Nephron progenitor cell (in vitro differentiated cells): ENCODE measurements at places on chromosomes 5 and 9.

- no peak for DNase-seq
- H3K27me3 ChIP-seq, result peaks cover 7% of the 10 kb centered on the region
- H3K4me3 ChIP-seq, result no peak overlapping the region
- no peaks in the 10 kb centered on the region for H3K4me1 ChIP-seq
Observed at GRCh38 chr5:9249231-9249630, 296.6 kb downstream of the SEMA5A start.

DNA sequence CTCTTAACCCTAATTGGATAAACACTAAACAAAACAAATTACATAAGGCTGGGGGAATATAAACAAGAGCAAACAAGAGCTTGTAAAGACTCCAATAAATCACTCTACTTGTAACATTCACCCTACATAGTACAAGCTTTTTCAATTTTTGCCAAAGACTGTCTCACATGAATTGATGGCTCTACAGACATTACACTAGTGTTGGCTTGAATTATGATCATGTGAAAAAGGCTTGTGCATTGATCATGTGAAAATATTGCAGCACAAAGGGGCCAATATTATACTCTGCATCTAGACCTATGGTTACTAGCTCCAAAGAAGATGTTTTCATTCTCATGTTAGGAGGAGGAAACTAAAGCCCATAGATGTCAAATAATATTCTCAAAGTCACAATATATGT is 212.6 kb downstream of the MCTP1 start:
- no peaks in the 10 kb centered on the region for H3K4me1 ChIP-seq
- H3K4me3 ChIP-seq, result no peak overlapping the region
- DNase-seq, result no peak
- no peak overlapping the region for H3K27ac ChIP-seq

DNA sequence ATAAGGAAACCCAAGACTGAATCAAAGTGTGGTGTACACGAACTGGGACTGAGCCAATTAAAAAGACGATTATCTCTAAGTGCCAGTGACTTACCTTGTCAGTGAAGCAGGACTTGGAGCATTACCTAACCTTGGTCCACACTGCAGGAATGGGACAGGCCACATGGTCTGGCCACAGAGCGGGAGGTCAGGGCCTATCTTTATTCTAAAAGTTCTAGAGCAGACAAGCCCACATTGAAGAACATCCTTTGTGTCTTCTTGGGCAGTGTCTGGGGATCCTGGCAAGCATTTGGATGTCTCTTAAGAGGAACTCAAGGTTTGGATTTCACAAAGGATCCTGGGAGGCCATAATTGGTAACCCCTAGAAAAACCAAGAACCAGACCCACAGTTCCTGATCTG is 16.5 kb downstream of the SPRY4 start:
- no peak overlapping the region for H3K27ac ChIP-seq
- no peaks in the 10 kb centered on the region for H3K27me3 ChIP-seq
- H3K4me1 ChIP-seq, result peaks cover 74% of the 10 kb centered on the region
- peaks cover 59% of the 10 kb centered on the region for H3K36me3 ChIP-seq
- no peak for DNase-seq

GRCh38 chr5:61000887-61001286 is 55.9 kb downstream of the NDUFAF2 start:
- no peak for DNase-seq
- H3K4me1 ChIP-seq, result no peaks in the 10 kb centered on the region
- H3K36me3 ChIP-seq, result no peaks in the 10 kb centered on the region
- H3K4me3 ChIP-seq, result no peak overlapping the region
- H3K27me3 ChIP-seq, result no peaks in the 10 kb centered on the region
- no peak overlapping the region for H3K27ac ChIP-seq

GRCh38 chr9:130461218-130461630 is 16.5 kb downstream of the ASS1 start:
- H3K4me1 ChIP-seq, result peaks cover 12% of the 10 kb centered on the region
- DNase-seq, result peak; percentile 91
- no peak overlapping the region for H3K4me3 ChIP-seq
- no peaks in the 10 kb centered on the region for H3K36me3 ChIP-seq
- H3K27me3 ChIP-seq, result peaks cover 45% of the 10 kb centered on the region
- H3K27ac ChIP-seq, result no peak overlapping the region

DNA sequence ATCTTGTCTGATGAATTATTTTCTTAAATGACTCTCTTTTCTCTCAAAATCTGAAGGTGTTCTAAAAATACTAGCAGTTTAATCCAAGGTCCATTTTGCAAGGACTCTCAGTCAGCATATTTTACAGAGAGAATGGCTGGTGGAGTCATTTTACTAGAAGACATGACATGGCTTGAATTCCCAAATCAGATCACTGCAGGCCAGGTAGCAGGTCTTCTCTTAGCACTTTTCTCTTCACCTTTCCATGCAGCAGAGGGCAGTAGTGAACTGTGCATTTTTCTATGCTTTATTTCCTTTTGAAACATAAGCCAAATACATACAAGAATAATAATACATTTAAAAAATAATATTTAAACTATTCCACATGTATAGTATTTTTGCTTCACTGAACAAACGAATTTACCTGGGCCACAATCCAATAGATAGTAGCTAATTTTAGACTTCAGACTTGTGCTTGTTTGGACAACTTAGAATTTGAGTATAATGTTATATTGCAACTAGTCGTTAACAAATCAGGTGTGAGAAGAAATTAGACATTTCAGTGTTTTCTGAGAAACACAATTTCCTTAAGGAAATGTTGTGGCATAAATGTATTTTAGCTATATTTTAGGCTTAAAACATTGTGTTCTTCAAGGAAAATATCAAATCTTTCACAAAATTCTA is 289.4 kb upstream of the DAB2 start:
- no peak overlapping the region for H3K4me3 ChIP-seq
- H3K36me3 ChIP-seq, result no peaks in the 10 kb centered on the region
- no peak overlapping the region for H3K27ac ChIP-seq
- peaks cover 6% of the 10 kb centered on the region for H3K27me3 ChIP-seq

GRCh38 chr9:35842020-35842745 is 13.2 kb downstream of the TMEM8B start:
- H3K27ac ChIP-seq, result peak overlapping the region; percentile 37
- peaks cover 41% of the 10 kb centered on the region for H3K27me3 ChIP-seq
- no peak overlapping the region for H3K4me3 ChIP-seq
- H3K4me1 ChIP-seq, result peaks cover 7% of the 10 kb centered on the region

- H3K36me3 ChIP-seq, result no peaks in the 10 kb centered on the region
- no peak overlapping the region for H3K27ac ChIP-seq
- H3K4me3 ChIP-seq, result no peak overlapping the region
Observed at GRCh38 chr9:132127888-132128534, 33.8 kb upstream of the NTNG2 start.

GRCh38 chr9:129582855-129583254 is 38.0 kb downstream of the C9orf50 start:
- H3K27me3 ChIP-seq, result peaks cover 7% of the 10 kb centered on the region
- H3K4me1 ChIP-seq, result peaks cover 64% of the 10 kb centered on the region
- no peak overlapping the region for H3K4me3 ChIP-seq

DNA sequence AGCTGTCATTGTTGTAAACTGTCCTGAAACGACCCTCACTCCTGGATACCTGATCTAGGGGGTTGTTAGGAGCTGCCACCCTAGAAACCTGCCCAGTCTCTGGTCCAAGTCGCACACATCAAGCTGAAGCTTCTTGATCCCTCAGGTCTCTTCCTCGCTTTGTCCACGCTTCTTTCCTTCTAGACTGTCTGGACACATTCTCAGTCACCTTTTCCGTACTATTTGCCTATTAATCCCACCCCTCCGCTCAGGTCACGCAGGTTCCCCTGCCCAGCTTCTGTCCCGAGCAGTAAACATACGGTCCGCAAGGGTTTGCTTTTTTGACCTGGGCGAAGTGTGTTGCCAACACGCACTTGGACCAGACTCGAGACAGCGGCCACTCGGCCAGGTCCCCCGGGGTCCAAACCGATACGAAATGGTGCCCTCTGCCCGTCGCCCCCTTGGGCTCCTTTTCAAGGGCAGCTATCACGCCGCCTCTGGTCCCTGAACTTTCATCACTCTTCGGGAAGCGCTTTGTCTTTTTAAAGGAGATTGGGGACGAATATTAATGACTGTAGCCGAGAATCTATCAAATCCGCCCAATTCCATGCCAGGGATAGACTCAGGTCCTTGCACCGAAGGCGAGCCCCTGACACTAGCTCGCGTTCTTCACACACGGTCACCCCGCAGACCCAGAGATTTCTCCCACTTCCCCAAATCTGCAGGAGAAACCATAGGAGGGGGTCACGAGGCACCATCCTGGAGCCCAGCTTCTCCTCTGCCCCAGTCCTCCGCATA is 814 bp downstream of the PLCXD3 start:
- H3K27ac ChIP-seq, result no peak overlapping the region
- DNase-seq, result peak; percentile 7
- H3K27me3 ChIP-seq, result peaks cover 58% of the 10 kb centered on the region
- H3K4me3 ChIP-seq, result peak overlapping the region; percentile 85
- no peaks in the 10 kb centered on the region for H3K36me3 ChIP-seq
- H3K4me1 ChIP-seq, result peaks cover 20% of the 10 kb centered on the region
